ENCODE measurements at places on chromosomes 16 and 17.

DNA sequence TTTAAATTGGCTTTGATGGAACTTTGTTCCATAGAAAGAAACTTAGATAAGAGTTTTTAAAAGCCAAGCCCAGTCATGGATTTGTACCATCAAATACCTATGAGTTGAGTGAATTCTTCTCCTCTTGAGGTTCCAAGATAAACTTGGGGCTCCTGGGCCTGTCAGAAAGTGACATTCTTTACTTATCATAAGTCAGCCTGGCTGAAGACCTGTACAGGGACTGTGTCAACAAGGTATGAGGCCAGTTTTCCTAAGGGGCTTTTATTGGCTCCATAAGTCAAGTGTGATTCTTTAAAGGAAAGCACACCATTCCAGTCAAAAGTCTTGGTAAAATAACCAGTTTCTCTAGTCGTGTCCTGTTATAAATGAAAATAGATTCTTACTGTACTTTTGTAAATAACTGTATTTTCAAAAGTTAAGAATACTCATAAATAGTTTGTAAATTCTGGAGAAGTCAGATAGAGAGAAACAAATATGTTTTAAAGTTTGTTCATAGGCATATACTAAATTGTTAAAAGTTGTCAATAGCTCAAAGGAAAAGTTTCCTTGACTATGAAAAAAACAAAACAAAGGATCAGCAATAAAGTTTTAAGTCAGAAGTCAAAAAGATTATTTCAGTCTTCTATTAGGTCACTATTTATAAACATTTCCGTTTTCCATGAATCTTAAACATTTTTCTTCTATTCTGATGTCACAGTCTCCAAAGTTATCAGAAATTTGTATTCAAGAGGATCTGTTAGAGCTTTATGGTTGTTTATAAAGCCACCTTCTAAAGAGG is 22.5 kb upstream of the MYO1D start:
- no peak for DNase-seq

DNA sequence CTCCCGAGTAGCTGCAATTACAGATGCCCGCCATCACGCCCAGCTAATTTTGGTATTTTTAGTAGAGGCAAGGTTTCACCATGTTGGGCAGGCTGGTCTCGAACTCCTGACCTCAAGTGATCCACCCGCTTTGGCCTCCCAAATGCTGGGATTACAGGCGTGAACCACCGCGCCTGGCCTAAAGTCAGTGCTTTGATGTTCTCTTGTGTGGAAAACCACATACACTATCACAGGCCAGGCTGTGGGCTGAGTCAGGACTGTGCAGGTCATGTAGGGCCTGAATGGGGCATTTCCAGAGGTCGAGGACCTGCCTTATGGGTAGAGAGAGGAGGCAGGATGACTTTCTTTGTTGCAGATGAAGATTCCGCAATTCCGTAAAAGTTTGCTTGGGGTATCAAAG is 5.1 kb upstream of the MT3 start:
- no peak for DNase-seq

GRCh38 chr17:2195729-2196128 is 107.9 kb downstream of the SMG6 start:
- peak; percentile 57 for DNase-seq

DNA sequence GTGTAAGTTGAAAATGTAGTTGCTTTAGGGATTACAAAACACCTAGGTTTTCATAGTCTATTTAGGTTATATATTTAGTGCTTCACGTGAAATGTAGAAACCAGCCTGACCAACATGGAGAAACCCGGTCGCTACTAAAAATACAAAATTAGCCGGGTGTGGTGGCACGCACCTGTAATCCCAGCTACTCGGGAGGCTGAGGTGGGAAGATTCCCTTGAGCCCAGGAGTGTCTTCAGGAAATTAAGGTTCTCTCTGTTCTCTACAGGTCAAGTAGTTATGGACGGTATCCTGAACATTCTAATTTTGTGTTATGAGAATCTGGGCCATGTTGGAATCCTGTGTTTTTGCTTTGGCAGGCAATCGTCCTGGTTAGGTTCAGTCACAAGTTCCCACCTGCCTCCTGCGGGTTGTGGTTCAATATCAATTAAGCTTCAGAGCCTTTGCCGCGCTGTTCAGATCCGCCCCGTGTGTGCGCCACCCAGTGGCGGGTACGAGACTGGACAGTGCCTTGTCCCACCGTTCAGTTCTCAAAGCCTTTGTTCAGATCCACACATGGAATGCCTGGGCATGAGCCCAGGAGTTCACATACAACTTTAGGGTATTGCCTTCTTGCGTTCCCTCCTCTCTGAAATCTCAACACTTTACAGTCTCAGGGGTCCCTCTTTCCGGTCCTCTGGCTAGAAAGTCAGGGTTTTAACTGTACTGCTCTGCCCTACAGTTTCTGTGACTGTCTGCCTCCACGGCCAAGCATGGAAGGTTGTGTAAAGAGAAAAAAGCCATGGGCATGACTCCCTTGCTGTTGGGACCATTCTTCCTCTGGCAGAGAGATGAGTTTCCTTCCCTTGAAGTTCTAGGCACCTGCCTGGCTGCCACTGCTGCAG is 41.7 kb downstream of the HEATR6 start:
- DNase-seq, result peak; percentile 70

DNA sequence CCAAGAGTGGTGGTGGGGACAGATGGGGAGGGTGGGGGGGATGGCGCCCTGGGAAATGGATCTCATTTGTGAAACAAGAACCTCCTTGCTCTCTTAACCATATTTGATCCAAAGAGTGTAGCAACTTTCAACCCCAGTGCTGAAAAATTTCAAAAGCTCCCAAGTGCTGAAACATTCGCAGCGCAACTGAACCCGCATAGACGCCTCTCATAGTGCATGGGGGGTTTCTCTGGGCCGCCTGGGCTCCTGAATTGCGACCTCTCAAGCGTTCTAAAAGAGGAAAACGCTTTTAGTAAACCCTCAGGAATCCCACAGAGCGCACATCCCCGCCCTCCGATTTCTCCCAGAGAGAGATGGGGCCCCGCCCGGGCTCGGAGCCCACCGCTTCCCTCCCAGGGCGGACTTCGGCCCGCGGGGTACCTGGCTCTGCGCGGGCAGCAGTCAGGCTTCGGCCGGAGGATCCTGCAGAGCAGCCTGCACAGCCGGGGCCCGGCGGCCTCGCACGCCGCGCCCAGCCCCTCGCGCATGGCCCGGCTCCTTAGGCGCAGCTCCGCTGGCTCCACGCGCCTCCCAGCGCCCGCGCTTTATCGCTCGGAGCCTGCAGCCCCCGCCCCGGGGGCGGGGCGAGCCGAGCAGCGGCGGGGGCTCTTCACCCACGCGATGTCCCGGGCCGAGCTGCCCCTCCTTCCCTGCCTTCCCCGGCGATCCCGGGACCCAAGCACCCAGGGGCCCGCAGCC is 7.0 kb downstream of the NOS2 start:
- DNase-seq, result no peak

GRCh38 chr17:61408151-61409041 is 8.8 kb downstream of the TBX2 start:
- no peak for DNase-seq

DNA sequence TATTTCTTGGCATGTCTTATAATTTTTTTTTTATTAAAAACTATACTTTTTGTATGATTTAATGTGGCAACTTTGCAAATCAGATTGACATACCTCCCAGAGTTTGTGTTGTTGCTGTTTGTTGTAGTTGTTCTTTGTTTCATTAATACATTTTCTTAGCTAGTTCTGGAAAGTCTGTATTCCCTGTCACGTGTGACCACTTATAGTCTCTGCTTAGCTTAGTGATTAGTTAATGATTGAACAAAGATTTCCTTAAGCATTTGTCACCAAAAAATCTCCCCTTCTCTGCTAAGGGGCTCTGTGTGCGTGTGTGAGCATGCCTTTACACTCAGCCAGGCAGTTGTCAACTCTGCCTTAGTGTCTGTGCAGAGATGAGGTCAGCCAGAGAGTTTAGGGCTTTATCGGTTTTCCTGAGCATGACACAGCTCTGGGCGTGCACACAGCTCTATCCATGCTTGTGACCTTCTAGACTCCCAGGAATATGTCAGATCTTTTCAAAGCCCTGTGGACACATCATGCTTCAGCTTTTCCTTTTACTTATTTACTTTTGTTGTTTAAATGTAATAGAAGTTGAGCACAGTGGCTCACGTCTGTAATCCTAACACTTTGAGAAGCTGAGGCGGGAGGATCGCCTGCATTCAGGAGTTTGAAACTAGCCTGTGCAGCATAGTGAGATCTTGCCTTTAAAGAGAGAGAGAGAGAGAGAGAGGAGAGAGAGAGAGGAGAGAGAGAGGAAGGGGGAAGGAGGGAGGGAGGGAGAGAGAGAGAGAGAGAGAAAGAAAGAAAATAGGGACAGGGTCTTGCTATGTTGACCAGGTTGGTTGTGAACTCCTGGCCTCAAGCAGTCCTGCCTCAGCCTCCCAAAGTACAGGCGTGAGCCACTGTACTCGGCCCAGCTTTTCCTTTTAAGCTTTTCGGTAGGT is 21.9 kb downstream of the DNAI2 start:
- DNase-seq, result no peak

- DNase-seq, result no peak
These were observed 2.1 kb downstream of the KCNAB3 start for GRCh38 chr17:7927596-7927995.

DNA sequence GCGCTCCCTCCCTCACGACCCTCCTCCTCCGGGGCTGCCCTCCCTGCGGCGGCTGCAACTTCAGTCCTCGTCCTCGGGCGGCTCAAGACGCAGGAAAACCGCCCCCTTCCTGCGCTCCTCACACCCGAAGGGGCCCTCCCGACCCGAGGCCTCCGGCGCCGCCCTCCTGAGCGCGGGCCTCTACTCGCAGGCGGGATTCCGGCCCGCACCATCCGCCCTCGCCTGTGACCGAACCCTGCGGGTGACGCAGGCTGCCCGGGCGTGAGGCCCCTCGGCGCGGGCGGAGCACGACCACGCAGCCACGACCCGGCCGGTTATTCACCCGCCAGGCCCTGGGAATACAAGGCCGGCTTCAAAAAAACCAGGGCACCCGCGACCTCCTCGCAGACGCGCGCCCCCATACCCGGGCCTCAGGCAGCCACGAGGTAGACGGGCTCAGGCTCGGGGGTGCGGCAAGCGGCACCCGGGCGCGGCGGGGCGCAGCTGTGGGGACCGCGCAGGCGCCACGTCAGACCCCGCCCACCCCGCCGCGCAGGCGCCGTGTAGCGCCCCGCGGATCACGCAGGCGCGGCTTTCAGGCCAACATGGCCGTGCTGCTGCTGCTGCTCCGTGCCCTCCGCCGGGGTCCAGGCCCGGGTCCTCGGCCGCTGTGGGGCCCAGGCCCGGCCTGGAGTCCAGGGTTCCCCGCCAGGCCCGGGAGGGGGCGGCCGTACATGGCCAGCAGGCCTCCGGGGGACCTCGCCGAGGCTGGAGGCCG is at the start of gene SPG7:
Gene SPG7 (plus strand): TSS at position 570 of the 757 bp plus-strand sequence. CDS start 15 bp downstream, at position 585.
- peak; percentile 88 for DNase-seq

DNA sequence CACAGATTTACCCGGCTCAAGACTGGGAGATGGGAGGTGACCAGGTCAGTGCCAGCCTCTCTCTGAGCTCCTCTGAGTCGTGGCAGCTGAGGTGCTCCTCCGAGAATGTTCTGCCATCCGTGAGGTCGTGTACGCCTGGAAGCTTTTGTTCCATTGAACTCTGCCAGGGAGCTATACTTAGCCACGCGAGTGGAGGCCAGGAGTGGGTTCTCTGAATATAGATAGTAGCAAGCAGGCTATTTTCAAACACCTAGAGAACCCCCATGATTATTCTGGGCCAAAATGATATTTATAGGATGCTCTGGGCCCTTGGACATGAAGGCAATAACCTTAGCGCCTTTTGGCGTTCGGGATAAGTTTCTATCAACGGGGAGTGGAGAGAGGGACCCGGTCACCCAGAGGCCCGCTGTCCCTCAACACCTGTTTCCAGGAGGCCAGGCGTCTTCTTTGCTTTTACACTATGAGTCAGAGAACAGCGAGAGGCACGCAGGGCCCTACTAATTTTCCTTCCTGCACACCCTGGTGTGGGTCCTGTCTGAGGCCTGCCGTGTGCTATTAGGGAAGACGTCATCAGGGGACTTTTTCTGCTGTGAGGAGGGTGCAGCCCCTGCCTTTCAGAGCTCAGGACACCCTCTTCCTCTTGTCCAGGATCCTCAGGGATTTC is 11.0 kb upstream of the MVD start:
- DNase-seq, result no peak

GRCh38 chr16:86381491-86381890 is 128.8 kb upstream of the FOXF1 start:
- DNase-seq, result no peak

- DNase-seq, result no peak
These were observed 17.6 kb downstream of the CCDC42 start for GRCh38 chr17:8726941-8727555.

DNA sequence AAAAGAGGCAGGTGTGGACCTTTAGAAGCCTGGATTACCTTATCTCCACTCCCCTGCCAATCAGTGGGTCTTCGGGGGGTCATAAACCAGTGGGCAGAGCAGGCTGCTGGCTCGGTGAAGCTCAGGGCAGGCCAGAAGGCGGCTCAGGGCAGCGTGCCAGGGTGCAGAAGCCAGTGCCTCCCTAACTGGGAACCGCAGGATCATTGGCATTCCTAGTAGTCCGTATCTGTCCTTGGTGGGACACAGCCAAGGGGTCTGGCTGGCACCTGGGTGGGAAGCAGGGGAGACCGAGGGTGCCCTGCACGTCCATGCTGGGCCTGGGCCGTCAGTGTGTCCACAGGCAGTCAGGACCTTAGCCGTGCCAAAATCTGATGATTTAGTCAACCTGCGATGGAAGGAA is 76.8 kb downstream of the SEC14L1 start:
- DNase-seq, result no peak

Data from activated naive CD4-positive, alpha-beta T cell treated with anti-CD3 and anti-CD28 coated beads, Interleukin-2, amount 50 U/mL, for 16 hours (primary cell).